Muscle of back (tissue), 13 donors: ENCODE measurements at places on chromosomes 16 and 17.

DNA sequence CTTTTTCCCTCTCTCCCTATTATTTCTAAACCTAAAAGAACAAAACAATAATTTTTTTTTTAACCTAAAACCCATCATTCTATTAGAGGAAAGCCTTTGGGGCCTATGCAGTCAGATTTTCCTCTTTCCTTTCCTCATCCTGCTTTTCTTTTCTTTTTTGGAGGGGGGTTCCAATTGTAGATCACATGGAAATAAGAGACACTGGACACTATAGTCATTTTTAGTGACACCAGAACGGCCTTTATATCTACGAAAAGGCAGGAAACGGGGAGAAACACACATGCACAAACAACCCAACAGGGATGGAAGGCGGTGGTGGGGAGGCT, 5.1 kb upstream of the ZFHX3 start:
- no peak for DNase-seq

GRCh38 chr17:32311028-32311536, 30.9 kb downstream of the C17orf75 start:
- peak; percentile 56 for DNase-seq

- no peak for DNase-seq
Measured at GRCh38 chr16:72068930-72069329, 5.9 kb downstream of the HPR start.

GRCh38 chr17:32941419-32942032, 13.6 kb downstream of the TMEM98 start:
- DNase-seq: no peak

GRCh38 chr16:51418258-51418657, 267.2 kb upstream of the SALL1 start:
- DNase-seq: no peak

DNA sequence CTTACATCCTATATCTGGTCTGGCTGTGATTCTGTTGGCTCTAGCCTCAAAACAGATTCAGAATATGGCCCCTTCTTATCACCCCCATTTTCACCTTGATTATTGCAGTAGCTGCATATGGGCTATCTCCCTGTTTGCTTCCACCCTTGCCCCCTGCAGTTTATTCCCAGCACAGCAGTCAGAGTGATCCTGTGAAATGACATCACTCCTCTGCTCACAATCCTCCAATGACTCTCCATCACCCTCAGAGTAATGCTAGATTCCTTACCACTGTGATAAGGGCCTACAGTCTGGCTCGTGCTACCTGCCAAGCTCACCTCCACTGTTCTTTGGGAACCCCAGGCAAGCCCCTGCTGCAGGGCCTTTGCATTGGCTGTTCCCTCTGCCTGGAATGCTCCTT, 92.5 kb downstream of the ASIC2 start:
- DNase-seq: no peak

DNA sequence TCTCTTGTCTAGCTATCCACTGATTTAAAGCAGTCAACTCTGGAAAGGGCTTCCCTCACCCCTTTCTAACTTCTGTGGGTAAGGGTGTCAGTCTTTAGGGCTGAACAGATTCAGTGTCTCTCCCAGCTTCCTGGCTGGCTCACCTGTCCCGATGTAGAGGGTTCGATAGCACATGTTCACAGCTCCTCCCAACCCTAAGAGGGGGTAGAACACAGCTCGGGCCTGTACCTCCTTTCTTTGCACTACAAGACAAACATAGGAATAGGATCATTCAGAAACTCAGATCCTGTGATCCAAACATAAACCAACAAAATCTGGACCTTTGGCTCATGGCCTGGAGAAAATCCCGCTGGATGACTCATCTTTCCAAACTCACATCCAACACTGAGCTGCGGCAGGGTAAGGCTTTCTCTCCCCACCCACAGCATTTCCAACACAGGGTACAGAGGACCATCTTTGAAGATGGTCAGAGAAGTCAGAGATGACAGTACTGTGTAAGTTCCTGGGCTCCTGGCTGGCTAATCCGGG, 5.8 kb upstream of the DHRS13 start:
- peak; percentile 52 for DNase-seq

GRCh38 chr17:60390925-60391470, 935 bp downstream of the USP32 start:
- DNase-seq: peak; percentile 44

DNA sequence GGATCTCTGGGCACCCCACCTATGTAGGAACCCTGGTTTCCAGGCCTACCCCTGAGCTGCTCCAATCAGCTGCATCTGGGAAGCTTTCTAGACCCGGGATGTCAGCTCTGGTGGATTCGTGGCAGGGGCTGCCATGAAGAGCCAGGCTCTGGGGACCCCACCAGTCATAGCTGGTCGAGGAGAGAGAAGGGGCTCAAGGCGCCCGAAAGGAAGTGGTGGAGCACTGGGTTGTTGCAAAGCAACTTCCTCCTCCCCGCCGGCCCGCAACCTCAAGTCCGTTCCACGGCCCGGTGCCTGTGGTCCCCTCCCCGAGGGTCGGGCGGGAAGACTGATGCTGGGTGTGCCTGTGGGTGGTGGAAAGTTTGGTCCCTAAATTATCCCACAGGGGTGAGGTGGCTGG, 10.2 kb downstream of the TBKBP1 start:
- DNase-seq: no peak

GRCh38 chr16:81842564-81843242, 63.6 kb downstream of the PLCG2 start:
- DNase-seq: no peak

GRCh38 chr17:47224966-47225365, 15.8 kb downstream of the MYL4 start:
- no peak for DNase-seq

- no peak for DNase-seq
Measured at GRCh38 chr17:16158714-16159113, 56.6 kb downstream of the NCOR1 start.

GRCh38 chr17:81256616-81257015, 17.5 kb downstream of the NDUFAF8 start:
- DNase-seq: no peak

- no peak for DNase-seq
Measured at GRCh38 chr17:4247971-4248388, 15.8 kb downstream of the ANKFY1 start.

- DNase-seq: no peak
Measured at GRCh38 chr16:30623536-30624283, 13.5 kb upstream of the ZNF689 start.

GRCh38 chr17:48011405-48012150, 26.0 kb downstream of the COPZ2 start:
- no peak for DNase-seq

GRCh38 chr17:50833510-50834428, 1.6 kb upstream of the WFIKKN2 start:
- peak; percentile 56 for DNase-seq

GRCh38 chr17:62827746-62828485, 19.8 kb upstream of the MARCHF10 start:
- peak; percentile 56 for DNase-seq

GRCh38 chr16:75188832-75189477, 18.0 kb downstream of the CTRB2 start:
- no peak for DNase-seq

DNA sequence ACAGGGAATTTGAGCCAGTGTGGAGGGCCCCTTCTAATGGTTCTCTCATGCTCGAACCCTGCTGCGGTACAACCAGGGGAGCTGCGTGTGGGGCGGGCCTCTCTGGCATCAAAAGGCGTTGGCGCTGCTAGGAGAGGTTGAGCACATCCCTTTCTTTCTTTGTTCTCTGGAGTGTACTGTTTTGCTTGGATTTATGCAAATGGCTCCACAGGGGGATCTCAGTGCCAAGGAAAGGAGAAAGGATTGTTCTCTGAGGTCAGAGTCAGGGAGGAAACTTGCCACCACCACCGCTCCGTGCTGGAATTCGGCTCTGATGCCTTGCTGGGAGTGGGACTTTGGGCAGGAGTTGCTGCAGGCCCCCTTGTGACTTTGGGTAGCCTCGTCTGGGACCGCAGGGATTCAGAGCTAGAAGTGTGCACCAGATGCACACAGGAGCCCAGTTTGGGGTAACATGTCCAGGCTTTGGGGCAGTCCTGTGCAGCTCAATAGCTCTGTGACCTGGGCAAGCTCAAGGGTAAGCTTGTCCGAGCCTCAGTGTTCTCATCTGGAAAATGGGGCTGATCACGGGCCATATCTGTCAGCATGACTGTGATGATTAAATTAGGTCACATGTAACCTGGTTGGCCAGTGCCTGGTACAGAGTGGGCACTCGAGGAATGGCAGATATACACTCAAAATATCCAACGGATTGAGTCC, 353.0 kb upstream of the EEF2KMT start:
- no peak for DNase-seq

GRCh38 chr16:4677390-4677789, 16.0 kb upstream of the NUDT16L1 start:
- no peak for DNase-seq

DNA sequence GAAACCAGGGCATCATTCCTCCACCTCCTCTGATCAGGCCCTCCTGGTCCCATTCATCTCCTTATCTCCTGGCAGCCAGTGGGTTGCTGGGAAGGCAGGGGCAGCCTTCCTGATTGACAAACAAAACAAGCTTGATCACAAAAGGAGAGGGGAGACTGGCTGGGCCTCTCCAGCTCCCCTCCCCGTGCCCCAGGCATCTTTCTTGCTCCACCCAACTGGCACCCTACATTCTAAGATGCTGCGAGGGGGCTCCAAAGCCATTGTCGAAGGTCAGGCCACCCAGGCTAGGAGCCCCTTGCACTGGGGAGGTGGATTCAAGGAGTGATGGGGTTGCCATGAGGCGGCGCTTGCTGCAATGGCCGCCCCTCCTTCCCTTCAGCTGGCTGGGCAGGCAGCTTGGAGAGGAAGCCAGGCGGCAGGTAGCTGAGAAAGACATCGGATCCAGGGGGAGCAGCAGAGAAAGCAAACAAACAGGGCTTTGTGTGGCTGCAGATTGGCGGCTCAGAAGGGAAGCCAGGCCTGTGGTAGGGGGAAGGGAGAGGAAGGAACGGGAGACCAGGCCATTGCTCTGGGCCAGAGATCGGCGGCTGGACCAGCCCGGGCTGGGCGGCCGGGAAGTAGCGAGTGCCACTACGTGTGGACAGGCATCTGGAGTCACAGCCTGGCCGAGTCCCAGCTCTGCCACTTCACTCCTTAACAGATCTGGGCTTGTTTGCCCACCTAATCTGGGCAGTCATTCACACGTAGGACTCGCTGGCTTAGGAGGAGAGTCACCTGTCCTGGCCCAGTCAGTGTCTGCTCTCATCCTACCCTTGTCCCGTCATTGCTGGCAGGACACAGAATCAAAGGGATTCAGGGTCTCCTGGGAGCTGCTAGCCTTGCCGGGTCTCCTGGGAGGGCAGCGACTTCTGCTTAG, 12.3 kb downstream of the RAI1 start:
- DNase-seq: no peak

DNA sequence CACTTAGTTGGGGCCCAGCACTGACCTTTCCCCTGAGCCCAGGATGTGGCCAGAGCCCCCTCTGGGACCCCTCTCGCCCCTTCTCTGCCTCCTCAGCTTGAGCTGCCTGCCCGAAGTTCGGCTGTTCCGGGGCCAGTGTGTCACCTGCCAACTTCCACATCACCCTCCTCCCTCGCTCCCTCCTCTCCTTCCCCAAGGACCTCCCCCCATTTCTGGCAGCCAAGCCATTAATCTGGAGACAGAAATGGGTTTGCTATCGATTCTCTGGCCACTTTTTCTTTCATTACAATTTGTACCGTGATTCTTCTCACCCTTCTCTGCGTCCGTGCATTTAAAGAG, 8.8 kb upstream of the ADAM11 start:
- peak; percentile 86 for DNase-seq

DNA sequence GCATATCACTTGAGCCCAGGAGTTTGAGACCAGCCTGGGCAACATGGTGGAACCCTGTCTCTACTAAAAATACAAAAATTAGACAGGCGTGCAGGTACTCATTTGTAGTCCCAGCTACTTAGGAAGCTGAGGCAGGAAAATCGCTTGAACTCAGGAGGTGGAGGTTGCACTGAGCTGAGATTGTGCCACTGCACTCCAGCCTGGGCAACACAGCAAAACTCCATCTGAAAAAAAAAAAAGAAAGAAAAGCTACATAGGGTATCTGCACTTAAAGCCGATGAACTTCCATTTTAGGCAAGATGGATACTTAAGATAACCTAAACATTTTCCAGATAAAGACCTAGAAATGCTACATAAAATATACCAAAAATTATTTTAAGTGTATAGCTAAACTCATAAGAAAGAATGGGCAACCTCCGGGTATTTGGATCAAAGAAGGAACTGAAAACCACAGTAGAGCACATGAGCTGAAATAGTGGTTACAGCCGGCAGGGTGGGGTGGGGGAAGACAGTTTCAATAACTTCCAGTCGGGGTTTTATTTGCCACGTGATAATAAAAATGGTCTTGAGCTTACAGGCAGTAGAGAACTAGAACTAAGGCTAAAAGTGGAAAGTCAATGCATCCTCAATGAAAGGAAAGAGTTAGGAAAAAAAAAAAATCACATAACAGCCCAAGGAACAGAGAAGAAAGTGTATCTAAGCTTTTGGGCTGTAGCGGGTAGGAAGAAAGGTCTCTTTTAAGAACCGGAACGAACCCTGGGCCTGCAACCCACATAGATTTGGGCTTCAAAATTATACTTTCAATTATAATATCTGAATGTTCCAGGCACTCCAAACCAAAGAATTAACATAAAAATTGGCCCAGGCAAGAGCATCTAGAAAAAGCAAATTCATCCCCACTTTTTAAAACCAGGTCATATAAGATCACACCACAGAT, 53.1 kb downstream of the CFDP1 start:
- DNase-seq: no peak

DNA sequence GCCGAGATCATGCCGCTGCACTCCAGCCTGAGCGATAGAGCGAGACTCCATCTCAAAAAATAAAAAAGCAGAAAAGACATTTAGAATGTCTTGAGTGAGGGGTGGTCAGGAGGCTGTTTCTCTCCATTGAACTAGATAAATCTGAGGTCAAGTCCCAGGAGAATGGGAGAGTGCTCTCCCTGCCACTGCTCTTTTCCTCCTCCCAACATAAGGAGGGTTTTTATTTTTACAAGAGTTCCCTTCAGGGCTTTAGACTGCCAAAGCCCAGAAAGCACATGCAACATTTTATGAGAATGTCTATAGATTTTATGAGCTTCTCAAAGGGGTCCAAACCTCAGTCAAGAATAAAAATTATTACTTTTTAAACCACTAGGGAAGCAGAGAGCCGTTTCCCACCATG, 1.6 kb downstream of the RND2 start:
- DNase-seq: no peak

- no peak for DNase-seq
Measured at GRCh38 chr16:1311738-1312466, 2.5 kb downstream of the UBE2I start.

- no peak for DNase-seq
Measured at GRCh38 chr16:2724816-2725348, 4.9 kb upstream of the PRSS27 start.

DNA sequence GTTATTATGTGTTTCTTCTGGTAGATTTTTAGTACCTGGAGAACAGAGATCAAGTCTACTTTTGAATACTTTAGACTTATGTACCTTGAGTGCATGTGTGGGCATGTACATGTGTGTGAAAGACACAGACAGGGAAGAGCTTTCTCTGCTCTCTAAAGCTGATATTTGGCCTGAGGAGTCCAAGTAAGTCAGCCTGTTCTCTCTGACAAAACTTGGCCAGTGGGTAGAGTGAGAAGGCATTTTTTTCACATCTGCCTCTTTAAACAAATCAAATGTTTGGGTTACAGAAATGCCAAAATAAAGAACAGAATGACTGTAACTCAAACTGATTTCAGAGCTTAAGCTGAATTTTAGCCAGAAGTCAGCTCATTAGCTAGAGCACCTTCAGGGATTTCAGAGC, 309.7 kb upstream of the DYNLRB2 start:
- no peak for DNase-seq
